ENCODE measurements at places on chromosomes 2 and 18.
A peak's percentile ranks its signal among the peaks of the same experiment; 100 is the strongest.

- no peak for DNase-seq
Observed at GRCh38 chr2:68216454-68217310, 35.6 kb downstream of the PPP3R1 start.

DNA sequence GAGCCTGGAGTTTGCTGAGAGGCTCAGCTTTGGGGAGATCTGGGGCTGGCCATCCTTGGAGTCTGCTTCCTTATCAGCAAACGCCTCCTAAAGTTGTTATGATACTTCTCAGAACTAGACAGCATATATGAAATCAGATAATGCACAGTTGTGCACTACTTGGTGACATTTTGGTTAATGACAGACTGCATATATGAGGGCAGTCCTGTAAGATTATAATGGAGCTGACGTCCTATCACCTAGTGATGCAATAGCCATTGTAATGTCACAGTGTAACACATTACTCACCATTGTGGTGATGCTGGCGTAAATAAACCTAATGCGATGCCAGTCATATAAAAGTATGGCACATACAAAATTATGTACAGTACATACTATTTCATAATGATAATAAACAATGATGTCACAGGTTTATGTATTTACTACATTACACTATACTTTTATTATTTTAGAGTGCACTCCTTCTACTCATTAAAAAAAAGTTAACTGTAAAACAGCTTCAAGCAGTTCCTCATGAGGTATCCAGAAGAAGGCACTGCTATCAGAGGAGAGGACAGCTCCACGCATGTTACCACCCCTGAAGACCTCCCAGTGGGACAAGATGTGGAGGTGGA, 298.1 kb upstream of the REV1 start:
- no peak for DNase-seq

GRCh38 chr2:10911291-10912075, at the start of gene KCNF1:
TSS of gene KCNF1 (plus strand) at chr2:10911934. CDS start at chr2:10912427, 493 bp downstream.
- peak; percentile 49 for DNase-seq

- DNase-seq: no peak
Observed at GRCh38 chr18:28063271-28063761, 113.6 kb downstream of the CDH2 start.

- no peak for DNase-seq
Observed at GRCh38 chr2:45716915-45717314, 65.4 kb downstream of the PRKCE start.

- DNase-seq: no peak
Observed at GRCh38 chr2:205730701-205731582, 48.6 kb downstream of the NRP2 start.

- DNase-seq: no peak
Observed at GRCh38 chr2:143420313-143420712, 291.1 kb downstream of the ARHGAP15 start.

DNA sequence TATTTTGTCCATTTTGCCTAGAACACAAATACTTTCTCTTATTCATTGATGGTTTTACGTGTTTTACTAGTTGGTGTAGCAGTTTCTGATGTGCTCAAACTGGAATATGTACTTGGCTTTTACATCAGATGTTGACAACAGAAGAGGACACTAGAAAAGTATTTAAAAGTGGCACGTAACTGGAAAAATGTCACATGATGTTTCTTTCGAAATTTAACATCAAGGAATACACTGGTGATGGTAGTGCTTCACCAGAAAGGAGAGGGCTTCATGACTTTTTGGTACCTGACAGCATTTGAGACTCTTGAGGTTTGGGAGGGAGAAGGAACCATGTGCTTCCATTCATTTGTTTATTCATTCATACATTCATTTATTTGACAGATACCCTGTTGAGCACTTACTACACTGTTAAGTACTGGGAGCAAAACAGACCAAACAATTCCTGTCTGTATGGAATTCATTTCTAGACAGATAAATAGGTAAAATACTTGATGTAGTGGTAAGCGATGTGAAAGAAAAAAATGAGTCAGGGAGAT, 1.5 kb downstream of the GIGYF2 start:
- no peak for DNase-seq

GRCh38 chr2:132671151-132671835, 1.3 kb upstream of the LYPD1 start:
- DNase-seq: no peak

- DNase-seq: no peak
Observed at GRCh38 chr2:203673933-203674332, 32.5 kb upstream of the CD28 start.

DNA sequence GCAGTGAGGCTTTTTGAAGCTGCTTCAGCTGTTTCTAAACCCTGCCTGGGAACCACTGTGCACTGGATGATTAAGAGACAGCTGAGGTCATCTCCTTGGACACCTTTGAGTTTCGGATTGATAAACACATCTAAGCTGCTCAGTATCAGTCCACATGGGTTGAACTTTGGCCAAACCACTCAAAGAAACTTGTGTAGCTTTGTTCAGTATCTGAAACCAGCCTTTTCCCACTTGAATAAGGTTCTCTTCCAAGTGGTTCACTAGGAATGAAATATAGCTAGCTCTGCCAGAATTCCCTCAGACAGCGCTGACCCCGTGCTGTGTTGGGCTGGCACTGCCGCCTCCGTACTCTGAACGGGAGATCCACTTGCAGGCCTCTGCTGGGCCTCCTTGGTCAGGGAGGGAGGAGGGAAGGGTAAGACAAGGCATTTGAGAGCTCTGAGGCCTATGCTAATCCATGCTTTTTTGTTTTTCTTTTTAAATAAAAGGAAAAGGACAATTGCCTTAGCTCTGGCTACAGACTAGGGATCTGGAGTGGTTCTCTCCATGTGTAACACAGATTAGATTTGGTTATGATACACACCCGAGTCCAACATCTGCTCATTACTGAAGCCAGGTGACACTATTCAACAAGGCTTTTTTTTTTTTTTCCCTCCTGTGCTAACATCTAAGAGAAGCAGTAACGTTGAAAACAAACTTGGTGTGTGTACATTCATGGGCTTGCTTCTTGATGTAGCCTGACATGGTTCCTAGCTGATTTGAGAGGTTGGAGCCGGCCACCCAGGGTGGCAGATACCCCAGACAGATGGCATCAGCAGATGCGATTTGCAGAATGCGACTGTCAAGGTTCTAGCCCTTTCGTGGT, 67.7 kb downstream of the NCK2 start:
- DNase-seq: peak; percentile 25

GRCh38 chr2:33034784-33035183, 88.0 kb downstream of the LTBP1 start:
- no peak for DNase-seq

GRCh38 chr2:193153576-193153975, 958.8 kb upstream of the TMEFF2 start:
- no peak for DNase-seq

GRCh38 chr18:58453913-58454317, 175.0 kb downstream of the ALPK2 start:
- DNase-seq: no peak

- no peak for DNase-seq
Observed at GRCh38 chr18:48098007-48098406, 167.5 kb upstream of the SMAD2 start.

GRCh38 chr2:27024188-27024587, 8.6 kb upstream of the TMEM214 start:
- no peak for DNase-seq

DNA sequence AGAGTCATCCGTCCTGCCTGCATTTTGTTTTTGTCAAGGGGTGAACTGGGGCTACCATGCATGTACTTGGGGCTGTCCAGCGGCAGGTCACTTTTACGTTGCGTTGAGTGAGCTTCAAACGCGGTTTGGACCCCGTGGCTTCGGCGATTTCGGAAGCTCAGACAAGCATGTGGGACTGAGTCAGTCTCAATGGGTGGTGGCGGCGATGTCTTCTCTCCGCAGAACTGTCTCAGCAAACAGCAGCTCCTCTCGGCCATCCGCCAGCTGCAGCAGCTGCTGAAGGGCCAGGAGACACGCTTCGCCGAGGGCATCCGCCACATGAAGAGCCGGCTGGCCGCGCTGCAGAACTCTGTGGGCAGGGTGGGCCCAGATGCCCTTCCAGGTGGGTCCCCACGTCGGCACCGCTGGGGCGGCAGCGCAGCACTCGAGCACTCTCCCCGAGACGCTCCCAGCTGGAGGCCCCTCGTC, 21.3 kb downstream of the FBLN7 start:
- DNase-seq: no peak

GRCh38 chr18:48186861-48187260, 222.3 kb downstream of the ZBTB7C start:
- DNase-seq: no peak

DNA sequence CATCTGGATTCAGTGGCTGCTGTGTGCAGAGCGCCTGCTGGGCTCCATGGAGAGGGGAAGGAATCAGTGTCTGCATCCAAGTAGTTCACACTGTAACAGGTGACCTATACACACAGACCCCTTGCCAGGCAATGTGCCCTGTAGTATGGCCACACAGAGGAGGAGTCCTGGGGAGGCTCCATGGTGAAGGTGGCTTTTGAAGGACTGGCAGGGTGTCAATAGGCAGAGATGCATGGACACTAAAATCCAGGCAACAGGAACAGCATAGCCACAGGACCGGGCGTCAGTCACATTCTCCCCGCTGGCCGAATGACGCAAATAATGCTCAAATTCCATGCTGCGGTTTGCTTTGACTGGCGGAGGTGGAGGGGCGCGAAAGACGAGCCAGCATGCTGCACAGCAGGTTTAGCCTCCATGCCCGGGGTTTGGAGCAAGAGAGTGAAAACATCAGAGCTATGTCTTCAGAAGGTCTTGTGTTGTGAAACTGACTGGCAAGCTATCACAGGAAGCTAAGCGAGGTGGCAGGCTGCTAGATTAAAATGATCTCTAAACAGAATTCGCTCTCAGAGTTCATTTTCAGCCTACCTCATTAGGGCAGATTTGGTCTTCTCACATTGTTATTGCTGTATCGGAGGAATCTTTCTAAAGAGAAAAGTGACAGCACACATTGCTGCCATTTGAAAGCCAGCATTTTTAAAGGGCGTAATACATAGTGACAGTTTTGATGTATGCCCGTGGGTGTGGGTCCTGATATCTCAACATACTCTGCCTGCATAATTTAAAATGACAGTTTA, 1.2 kb upstream of the CHMP1B start:
- DNase-seq: no peak

- no peak for DNase-seq
Observed at GRCh38 chr2:3557639-3558204, 411 bp downstream of the RNASEH1 start.

DNA sequence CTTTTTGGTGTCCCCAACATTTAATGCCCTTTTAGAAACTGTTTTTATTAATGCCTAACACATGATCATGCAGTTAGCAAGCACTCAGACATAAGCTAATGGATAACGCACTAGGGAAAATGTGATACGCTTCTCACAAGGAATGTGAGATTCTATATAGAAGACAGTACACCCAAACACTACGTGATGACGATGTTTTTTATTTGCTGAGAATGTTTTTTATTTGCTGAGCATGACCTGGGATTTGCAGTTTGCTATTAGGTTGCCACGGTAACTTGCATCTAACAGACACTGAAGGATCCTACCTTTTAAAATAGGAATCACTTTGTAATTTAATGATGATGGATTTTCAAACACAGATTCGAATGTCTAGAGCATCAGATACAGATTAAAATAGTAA, 4.9 kb downstream of the SMC6 start:
- no peak for DNase-seq

GRCh38 chr18:2606335-2606734, 35.0 kb downstream of the NDC80 start:
- DNase-seq: no peak

GRCh38 chr2:200608341-200609027, 22.7 kb downstream of the AOX1 start:
- no peak for DNase-seq

- DNase-seq: peak; percentile 45
Observed at GRCh38 chr2:25821225-25822056, 56.8 kb downstream of the ASXL2 start.

GRCh38 chr2:185876234-185876633, 137.6 kb downstream of the FSIP2 start:
- DNase-seq: no peak

GRCh38 chr2:9199716-9200632, 6.6 kb upstream of the ASAP2 start:
- DNase-seq: no peak

- no peak for DNase-seq
Observed at GRCh38 chr2:54728669-54729120, 5.2 kb downstream of the EML6 start.

GRCh38 chr2:10613263-10613662, 76.5 kb downstream of the NOL10 start:
- DNase-seq: peak; percentile 71

DNA sequence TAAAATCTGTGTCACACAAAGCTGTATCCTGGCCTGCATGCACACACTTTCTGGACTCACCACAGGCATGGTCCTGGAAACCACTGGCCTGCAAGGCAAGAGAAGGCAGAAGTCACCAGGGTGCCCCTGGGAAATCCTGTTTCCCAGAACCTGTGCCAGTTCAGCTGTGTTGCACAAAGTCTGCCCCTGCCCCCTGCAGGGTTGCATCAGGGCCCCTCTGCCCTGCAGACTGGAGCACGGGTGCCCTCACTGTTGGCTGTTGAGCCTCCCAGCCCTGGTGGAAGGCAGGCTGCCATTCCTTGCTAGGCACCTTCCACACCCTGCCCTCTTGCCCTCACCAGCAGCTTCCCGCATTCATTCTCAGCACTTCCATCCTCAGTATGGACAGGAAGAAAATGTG, 18.0 kb upstream of the TUBB6 start:
- DNase-seq: no peak

- no peak for DNase-seq
Observed at GRCh38 chr2:239800785-239801386, 224.3 kb downstream of the NDUFA10 start.

GRCh38 chr2:201886504-201886903, 80.2 kb downstream of the CDK15 start:
- DNase-seq: no peak

DNA sequence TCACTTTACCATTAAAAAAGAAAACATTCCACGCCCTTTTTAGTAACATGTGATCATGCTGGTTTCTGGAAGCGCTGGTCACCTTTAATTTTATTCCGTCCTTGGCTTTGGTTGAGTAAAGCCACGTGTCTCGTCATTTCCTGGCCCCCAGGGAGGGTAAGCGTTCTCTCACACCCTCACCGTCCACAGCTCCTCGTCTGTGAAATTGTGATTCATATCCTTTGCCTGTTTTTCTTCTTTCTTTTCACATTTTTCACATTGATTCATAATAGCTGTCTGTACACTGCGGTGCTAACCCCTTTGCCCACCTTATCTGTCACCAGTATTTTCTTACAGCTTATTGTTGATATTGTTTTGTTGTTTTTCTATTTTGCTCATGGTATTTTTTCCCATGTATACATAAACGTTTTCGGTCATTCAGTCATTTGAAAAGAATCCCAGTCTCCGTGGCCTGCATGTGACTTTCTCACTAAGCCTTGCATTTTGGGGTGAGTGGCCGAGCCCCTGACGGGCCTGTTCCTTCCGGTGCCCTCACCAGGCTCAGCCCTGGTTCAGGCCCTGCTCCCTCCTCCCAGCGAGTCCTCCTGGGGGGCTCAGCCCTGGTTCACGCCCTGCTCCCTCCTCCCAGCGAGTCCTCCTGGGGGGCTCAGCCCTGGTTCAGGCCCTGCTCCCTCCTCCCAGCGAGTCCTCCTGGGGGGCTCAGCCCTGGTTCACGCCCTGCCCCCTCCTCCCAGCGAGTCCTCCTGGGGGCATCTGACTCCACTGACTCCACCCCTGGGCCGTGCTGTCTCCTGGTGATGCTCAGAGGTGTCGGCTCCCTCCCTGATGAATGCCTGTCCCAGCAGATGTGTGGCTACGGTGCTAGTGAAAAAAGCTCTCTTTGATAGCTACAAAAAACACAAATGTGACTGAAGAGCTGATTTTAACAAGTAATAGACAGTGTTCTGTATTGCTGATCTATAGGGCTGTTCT, 249.7 kb upstream of the PXDN start:
- no peak for DNase-seq

GRCh38 chr2:120545521-120546047, 190.1 kb upstream of the GLI2 start:
- no peak for DNase-seq

- DNase-seq: no peak
Observed at GRCh38 chr2:37619230-37619958, 52.0 kb downstream of the CDC42EP3 start.

Measured in DMS79 (cell line).